Motor neuron (in vitro differentiated cells): ENCODE measurements at places on chromosomes 2 and 18. TPM values are rescaled to one million over a fixed set of nuclear protein-coding genes. Genes with fewer than 3 reads are reported as not detected.

The MCEE gene
- 35.1 and 38.3 TPM in 2 replicates for total RNA-seq

The AOX1 gene
- 0.38 and 0.78 TPM in 2 replicates for total RNA-seq

The TSPYL6 gene
- total RNA-seq: 2.6 and 2.7 TPM in 2 replicates

The MITD1 gene
- total RNA-seq: 22.9 and 23.4 TPM in 2 replicates

GRCh38 chr2:17069564-17069963 is 403.9 kb upstream of the CYRIA start:
- ATAC-seq: no peak

- ATAC-seq: no peak
Observed at GRCh38 chr18:75029481-75029880, 179.5 kb downstream of the PTGR3 start.

DNA sequence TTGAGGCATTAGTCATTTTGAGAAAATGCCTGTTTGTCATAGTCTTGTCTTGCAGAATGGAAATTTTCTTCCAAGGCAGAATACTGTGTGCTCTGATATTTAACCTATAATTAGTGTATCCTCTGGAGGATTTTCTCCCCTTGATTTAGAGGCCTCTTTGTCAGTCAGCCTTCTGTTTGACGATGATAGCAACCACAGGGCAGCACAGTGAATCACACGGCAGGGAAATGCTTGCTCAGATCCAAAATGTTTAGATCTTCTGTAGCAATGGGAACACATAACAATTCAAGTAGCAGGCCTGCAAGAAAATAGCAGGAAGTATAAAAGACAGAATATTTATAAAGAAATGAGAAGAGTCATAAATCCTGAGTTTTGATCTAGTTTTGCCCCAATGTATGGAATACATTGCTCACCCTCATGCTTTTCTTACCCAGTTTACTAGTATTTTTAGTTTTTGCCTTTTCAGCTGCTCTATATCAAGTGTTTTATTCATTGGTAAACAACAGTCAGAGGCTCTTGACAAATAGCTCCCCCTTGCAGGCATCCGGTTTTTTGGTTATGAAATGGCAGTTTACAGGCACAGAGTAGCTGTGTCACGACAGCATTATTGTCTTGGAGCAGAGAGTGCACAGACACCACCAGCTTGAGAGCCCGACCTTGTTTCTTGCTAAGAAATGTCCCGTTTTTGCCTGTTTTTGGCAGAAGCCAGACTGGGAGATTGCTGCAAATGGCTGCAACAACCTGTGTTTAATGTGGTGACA is 185.1 kb downstream of the MYO3B start:
- peak; percentile 16 for ATAC-seq

DNA sequence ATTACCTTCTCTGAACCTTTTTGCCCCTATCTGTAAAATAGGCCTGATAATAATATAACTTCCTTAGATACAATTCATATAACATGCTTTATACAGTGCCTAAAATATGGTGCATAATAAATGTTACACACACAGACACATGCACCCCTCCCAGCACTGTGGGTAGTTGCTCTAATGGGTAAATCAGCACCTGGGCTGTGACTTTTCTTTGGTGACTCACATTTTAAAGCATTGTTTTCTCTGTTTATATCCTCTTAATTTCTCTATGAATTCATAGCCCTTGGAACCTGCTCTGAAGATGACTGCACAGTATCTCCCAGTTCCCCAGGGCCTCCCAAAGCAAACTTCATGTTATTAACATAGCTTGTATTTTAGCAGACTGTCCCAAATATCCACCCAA is 248.2 kb upstream of the TNP1 start:
- no peak for ATAC-seq

DNA sequence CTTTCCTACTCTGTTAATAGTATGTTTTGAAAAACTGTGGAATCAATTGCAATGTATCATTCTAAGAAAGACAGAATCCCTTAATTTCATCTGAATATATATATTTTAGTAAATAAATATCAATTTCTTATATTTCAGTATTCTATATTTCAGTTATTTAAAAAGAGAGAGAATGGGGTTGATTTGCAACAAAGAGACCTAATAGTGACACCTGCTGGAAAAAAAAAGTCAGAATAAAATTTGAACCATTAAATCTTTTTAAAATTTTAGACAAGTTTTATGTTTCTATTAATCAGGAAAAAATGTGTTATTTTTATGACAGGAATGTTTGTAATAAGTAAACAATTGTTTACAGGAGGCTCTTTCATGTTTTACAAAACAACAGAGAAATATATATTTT is 20.7 kb upstream of the CCNT2 start:
- ATAC-seq: no peak

GRCh38 chr2:178998539-178998938 is 51.4 kb downstream of the CCDC141 start:
- ATAC-seq: no peak

- ATAC-seq: no peak
Observed at GRCh38 chr2:237854295-237854694, 5.1 kb upstream of the RAMP1 start.

GRCh38 chr2:154189953-154190352 is 318.2 kb downstream of the GALNT13 start:
- ATAC-seq: no peak

GRCh38 chr2:18078216-18078615 is 199.7 kb downstream of the KCNS3 start:
- ATAC-seq: no peak

GRCh38 chr18:48939205-48940097 is 11.3 kb downstream of the SMAD7 start:
- ATAC-seq: peak; percentile 61

GRCh38 chr2:189285962-189286645 is 106.5 kb upstream of the COL5A2 start:
- no peak for ATAC-seq

DNA sequence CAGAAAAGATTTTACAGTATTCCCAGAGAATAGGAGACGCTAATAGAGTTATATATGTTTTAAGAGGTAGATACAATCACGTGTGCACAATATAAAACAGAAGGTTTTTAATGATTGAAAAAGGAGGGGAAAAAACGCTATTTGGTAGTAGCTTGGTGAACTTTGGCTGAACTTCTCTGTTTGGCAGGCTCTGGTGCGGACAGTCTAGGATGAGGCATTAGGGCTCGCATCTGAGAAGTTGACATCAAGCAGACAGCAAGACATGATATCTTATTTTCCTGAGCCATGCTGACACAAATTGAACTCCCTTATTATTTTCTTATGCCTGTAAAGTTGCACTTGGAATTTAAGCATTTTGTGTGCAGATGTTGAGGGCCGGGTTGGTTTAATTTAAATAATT is 176.6 kb downstream of the EN1 start:
- ATAC-seq: peak; percentile 68

DNA sequence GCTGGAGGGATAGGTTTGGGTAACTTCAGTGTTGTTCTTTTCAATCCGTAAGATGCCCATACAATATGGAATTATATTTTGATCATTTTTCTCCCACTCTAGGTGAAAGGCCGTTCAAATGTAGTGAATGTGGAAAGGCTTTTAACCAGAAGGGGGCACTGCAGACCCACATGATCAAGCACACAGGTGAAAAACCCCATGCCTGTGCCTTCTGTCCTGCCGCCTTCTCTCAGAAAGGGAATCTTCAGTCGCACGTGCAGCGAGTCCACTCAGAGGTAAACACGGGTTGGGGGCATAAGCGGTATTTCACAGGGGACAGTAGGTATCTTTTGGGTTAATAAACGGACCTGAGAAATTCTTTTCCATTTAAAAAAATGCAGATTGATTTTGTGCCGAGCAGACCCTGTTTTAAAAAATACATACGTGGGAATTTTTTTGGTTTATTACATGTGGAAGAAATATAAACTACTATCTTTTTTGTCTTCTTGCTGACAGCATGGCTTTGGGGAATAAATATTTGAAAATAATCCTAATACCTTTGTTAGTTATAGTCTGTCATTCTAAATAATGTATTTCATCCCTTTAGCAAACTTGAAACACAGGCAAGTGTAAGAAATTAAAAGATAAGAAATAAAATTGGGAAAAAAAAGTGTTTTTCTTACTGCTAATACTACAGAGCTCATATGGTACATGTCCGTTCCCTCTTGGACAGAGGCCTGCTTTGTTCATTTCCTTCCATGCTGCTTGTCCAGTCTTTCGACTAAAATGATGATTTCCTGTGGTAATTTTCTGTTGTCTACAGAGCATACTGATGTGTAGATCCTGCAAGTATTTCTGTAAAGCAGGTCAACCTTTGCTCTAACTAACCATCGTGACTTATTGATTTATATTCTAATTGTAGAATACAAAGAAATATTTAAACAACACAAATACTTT is 53.3 kb downstream of the ZNF236 start:
- ATAC-seq: no peak

DNA sequence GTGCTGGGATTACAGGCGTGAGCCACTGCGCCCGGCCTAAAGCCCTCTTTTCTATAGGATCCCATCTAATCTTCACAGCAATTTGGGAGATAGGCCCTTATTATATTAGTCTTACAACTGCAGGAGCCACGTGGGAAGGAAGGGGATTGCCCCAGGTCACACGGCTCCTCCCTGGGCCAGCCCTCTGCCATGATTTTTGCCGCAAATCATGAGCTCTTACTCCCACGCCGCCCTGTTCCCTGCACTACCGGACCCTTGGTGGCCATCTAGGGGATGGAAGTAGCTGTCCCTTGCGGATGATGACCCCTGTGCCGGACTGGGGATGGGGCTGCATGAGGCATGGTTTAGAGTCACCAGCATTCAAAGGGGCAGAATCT is 28.4 kb upstream of the PTMA start:
- ATAC-seq: no peak
